ENCODE measurements at places on chromosomes 7 and 10. TPM values are rescaled to one million over a fixed set of nuclear protein-coding genes. Genes with fewer than 3 reads are reported as not detected.

Gene HOXA6
- total RNA-seq: 72.5 TPM

Gene NUDT13
- 0.70 TPM for total RNA-seq

Gene COA1
- 75.8 TPM for total RNA-seq

Gene NUPR2
- 3.0 TPM for total RNA-seq

Gene TMEM273
- total RNA-seq: 5.5 TPM

Gene IKZF5
- 10.5 TPM for total RNA-seq

Gene METTL27
- 19.3 TPM for total RNA-seq

Gene KIF5B
- total RNA-seq: 59.0 TPM

Gene EPO
- total RNA-seq: not detected
